ENCODE measurements at places on chromosomes 3 and 15. TPM values are rescaled to one million over a fixed set of nuclear protein-coding genes. Genes with fewer than 3 reads are reported as not detected.

DNA sequence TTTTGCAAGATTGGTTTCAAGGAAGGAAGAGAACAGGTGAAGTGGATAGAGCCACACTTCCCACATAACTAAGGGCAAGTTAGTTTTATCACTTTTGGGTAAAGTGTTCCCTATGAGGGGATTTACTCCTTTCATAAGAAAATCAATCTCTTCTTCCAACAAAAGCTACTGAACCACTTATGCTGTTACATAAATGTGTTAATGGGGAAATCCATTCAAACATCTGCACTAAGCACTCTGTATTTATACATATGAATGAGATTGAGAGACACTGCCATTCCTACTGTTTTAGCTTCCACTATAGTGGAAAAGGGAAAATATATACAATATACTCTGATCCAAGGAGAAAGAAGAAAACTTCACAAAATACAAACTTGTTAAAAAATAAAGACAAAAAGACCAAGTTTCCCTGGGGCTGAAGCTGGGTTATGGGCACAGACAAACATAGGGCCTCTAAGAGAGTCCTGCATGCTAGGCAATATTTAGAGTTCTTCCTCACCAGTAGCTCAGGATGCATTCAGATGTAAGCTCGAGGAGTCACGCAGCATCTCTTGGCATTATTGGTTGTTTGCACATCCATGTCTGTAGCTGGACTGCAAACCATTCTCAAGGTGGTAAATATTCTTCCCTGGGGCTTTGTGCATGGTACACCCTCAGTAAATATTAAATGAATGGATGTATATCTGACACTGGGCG is 454.2 kb downstream of the FGF12 start:
- DNase-seq: no peak
- no peak overlapping the region for H3K4me3 ChIP-seq
- no peaks in the 10 kb centered on the region for H3K27me3 ChIP-seq

DNA sequence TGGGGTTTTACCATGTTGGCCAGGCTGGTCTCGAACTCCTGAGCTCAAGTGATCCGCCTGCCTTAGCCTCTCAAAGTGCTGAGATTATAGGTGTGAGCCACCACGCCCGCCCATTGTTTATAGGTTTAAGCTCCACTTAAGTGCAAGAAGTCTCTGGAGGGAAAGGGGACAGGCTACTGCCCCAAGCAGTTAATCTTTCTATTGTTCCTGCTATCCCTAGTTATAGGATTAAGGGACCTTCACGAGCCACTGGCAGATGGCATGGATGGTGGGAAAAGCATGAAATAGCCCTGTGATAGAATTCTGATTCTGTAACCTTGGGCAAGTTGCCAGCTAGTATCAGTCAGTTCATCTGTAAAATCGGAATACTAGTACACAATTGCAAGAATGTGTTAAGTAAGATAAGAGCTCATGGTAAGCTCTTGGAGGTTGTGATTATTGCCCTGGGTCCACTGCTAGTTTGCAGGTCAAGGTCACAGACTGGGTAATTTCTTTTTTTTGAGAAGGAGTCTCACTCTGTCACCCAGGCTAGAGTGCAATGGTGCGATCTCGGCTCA is 5.3 kb upstream of the RBPMS2 start:
- no peak for DNase-seq
- no peaks in the 10 kb centered on the region for H3K4me1 ChIP-seq
- H3K27ac ChIP-seq: no peak overlapping the region
- H3K36me3 ChIP-seq: no peaks in the 10 kb centered on the region
- no peaks in the 10 kb centered on the region for H3K27me3 ChIP-seq

GRCh38 chr15:91227117-91227516 is 127.1 kb downstream of the SV2B start:
- no peaks in the 10 kb centered on the region for H3K27me3 ChIP-seq
- no peak for DNase-seq
- no peak overlapping the region for H3K4me3 ChIP-seq
- no peaks in the 10 kb centered on the region for H3K36me3 ChIP-seq

- no peaks in the 10 kb centered on the region for H3K36me3 ChIP-seq
- no peaks in the 10 kb centered on the region for H3K4me1 ChIP-seq
- H3K27me3 ChIP-seq: no peaks in the 10 kb centered on the region
- no peak overlapping the region for H3K27ac ChIP-seq
- no peak overlapping the region for H3K4me3 ChIP-seq
These were observed 773.9 kb upstream of the CADM2 start for GRCh38 chr3:84184937-84185336.

DNA sequence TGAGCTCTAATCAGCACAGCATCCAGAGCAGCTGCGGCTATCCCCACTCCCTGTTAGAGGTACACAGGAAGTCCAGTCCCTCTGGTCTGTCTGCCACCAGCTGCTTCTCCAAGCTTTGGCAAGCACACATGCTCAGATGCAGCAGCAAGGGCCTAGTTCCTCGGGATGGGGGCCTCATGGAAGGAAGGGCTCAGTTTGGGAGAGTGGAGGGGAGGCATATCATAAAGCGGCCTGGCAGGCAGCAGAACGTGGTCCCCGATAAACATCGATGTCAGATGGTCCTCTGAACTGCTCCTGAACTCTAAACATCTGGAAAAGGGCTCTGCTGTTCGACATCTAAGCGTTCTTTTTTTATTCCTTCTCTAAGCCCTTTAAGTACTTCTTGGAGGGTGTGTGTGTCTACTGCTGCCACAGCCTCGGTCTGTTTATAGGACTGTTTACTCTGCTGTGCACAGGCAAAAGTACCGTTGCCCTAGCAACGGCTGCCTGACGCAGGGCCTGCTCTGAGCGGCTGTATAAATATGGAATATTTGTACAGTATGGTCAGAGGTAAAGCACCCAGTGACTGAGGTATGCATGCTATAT is 74.6 kb downstream of the PRICKLE2 start:
- H3K4me1 ChIP-seq: peaks cover 25% of the 10 kb centered on the region

GRCh38 chr15:47514200-47514652 is 203.1 kb upstream of the SEMA6D start:
- H3K36me3 ChIP-seq: no peaks in the 10 kb centered on the region
- H3K27me3 ChIP-seq: no peaks in the 10 kb centered on the region
- H3K27ac ChIP-seq: no peak overlapping the region
- H3K4me3 ChIP-seq: no peak overlapping the region
- H3K4me1 ChIP-seq: no peaks in the 10 kb centered on the region

DNA sequence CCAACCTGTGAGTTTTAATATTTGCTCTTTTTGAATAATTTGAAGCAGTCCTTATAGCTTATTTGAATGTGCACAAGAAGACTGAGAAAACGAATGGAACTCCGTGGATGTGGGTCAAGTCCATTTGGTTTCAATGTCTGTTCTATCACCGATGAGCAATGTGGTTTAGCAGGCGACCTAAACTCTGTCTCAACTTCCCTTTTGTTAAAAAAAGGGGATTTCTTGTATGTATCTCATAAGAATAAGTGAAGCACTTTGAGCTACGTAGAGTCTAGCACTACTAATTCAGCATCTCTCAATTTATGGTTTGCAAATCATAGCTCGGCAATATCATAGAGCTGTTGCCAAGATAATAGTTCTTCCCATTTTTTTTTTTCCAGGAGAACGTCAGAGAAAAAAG is 4.6 kb upstream of the SKIL start:
- H3K4me1 ChIP-seq: peaks cover 16% of the 10 kb centered on the region
- H3K4me3 ChIP-seq: no peak overlapping the region
- no peak overlapping the region for H3K27ac ChIP-seq
- H3K36me3 ChIP-seq: no peaks in the 10 kb centered on the region

DNA sequence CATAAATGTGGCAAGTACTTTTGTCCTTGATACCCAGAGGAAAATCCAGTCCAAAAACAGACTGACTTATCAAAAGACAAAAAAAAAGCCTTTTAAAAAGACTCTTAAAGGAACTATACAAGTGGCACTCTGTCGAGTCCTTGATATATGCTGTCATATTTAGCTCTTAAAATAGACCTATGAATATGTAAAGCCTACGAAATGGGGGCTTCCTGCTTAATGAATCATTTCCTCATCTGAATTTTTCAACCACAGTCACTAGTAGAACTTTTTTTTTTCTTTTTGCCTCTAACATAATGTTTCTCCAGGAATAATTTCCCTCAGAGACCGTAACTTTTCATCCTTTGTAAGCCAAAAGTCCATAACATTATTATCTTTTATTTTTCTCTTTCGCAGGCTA is 95.8 kb downstream of the P3H2 start:
- no peaks in the 10 kb centered on the region for H3K36me3 ChIP-seq
- no peaks in the 10 kb centered on the region for H3K4me1 ChIP-seq
- no peak overlapping the region for H3K27ac ChIP-seq

- H3K4me1 ChIP-seq: no peaks in the 10 kb centered on the region
- no peaks in the 10 kb centered on the region for H3K36me3 ChIP-seq
- DNase-seq: no peak
- H3K27me3 ChIP-seq: no peaks in the 10 kb centered on the region
- H3K4me3 ChIP-seq: no peak overlapping the region
These were observed 8.9 kb upstream of the RLBP1 start for GRCh38 chr15:89230277-89230676.

DNA sequence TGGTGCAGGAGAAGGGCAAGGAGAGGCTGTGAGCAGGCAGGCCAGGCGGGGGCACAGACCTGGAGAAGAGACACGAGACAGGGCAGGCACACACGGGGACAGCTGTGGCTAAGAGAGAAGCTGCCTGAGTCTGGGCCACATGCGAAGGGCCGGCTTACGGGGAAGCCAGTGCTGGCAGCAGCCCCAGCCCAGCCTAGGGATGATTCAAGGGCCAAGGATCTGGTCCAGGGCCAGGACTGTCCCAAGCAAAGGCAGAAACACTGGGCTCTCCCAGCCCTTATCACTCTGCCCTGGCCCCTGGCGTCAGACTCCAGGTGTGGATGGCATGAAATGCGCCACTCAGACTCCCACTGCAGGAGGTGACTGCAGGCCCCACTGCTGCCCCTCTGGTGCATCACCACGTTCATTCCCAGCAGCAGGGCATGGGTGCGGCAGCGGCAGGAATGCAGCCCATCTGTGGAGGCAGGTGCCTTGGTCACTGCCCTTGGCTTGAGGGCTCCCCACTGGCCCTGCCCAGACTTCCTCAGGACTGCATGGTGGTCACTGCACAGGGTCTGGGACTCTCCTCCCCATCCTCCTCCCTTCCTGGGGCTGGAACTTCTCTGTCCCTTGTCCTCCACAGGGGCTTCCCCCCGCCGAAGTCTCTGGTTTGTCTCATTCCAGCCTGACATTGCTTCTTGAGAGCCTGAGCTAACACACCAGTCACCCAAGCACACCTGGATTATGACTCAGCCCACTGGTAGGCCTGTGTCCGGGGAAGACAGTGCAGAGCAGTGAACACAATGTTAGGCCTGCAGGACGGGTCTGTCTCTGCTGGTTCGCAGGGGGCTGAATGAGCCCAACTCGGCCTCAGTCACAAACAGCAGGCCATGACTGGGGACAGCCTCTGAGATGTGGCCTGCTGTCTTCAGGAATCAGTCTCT is 69.3 kb downstream of the TBC1D2B start:
- H3K27ac ChIP-seq: no peak overlapping the region
- H3K4me1 ChIP-seq: no peaks in the 10 kb centered on the region
- peaks cover 91% of the 10 kb centered on the region for H3K36me3 ChIP-seq
- no peak for DNase-seq

DNA sequence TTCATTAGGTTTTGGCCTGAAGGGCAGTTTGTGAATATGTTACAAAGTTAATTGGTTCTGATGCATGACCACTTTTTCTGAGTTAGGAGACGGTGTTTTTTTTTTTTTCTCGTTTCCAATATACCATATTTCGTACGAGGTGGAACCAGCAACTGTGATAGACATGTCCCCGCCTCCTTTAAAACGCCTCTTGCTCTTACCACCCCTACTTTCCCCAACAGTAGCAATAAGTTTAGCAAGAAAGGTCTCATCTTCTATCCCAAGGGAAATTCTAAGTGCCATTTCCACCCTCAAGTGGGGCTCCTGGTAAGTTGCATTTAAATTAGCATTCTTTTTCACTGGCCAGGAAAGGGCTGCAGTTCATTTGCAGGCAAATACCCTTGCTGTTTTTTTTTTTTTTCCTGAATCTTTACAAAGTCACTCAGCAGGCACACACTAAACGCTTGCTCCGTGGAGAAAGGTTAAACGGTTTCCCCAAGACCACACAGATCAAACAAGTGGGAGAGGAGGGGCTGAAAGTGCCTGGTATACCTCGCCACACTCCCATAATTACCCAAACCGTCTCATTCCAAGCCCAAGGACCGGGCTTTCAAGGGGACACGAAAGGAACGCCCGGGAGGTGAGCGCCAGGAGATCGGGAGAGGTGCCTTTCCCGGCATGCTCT is 39.5 kb upstream of the MGA start:
- peak overlapping the region; percentile 57 for H3K4me3 ChIP-seq
- H3K36me3 ChIP-seq: no peaks in the 10 kb centered on the region
- H3K27ac ChIP-seq: peak overlapping the region; percentile 86
- DNase-seq: no peak

GRCh38 chr15:89132611-89133507 is 44.6 kb downstream of the ABHD2 start:
- H3K27me3 ChIP-seq: no peaks in the 10 kb centered on the region
- DNase-seq: no peak
- H3K4me3 ChIP-seq: no peak overlapping the region
- H3K4me1 ChIP-seq: no peaks in the 10 kb centered on the region

Gene COL6A5
- total RNA-seq: 0.15 TPM
